Head of caudate nucleus (tissue), 42 donors: ENCODE measurements at places on chromosomes 5 and 9.

- no peak for DNase-seq
Observed at GRCh38 chr5:128649192-128649591, 111.1 kb upstream of the FBN2 start.

DNA sequence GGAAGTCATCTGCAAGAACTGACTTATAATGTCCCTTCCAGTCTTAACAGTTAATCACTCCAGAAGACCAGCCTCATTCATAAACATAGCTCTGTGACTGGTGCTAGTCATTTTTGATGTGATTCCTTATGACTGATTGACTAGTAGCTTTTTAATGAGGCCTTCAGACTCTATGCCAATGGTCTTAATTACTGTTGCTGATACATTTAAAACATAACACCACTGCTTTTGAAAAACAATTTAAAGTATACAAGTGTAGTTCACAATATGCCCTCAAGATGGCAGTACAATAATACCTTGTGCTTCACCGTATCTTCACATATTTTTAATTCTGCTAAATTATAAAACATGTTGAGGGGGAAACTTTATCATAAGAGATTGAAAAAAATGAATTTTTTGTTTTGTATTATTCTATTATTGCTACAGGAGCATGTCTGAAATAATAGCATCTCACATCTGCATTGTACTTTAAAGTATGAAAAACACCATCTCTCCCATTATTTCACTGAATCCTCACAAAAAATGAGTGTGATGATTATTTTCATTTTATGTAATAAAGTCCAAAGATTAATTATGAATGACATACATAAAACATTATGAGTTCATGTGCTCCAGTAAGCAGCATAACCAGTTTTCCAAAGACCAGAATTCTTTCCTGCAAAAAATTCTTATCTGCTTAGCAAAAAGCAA, 55.2 kb upstream of the SHISAL2B start:
- no peak for DNase-seq

- DNase-seq: peak; percentile 92
Observed at GRCh38 chr5:141866096-141866495, 12.1 kb downstream of the PCDH1 start.

DNA sequence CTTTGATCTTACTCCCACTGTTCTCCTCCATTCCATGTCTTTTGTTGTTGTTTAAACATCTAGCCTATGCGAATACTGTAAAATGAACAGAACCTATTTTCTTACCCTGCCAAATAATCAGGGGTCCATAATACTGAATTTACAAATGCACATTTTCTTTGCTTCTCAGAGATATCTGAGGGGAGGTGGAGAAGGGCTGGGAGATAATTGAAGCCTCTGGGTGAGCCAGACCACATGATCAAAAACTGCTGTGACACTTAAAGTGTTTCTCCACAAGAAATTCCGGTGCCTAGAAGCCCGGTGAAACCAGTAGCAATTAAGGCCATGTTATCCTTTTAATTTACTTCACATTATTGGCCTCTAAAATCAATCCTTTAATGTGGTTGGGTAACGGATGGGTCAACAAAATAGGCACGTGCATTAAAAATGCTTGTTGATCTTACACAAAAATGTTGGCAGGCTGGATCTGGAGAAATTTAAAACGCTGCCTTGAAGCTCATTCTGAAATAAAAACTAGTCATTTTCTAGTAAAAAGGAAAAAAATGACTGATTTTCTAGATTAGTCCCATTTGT, 10.8 kb downstream of the SEMA6A start:
- no peak for DNase-seq

DNA sequence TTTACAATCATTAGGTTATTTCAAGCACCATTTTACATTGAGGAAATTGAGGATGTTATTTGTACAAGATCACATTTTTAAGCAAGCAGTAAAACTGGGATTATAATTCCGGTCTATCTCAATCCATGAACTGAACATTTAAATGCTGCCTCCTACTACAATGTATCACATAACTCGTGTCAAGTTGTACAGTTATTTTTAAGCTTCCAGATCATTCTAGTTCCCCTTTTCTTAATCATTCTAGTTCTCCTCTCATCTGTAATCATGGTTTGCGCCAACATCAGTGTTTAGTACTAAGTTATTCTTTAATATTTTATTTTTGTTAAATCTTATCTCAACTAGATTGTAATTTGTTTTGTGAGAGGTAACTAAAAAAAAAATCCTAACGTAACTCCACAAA, 2.4 kb upstream of the UHRF2 start:
- no peak for DNase-seq

GRCh38 chr9:4986783-4987182, 1.7 kb downstream of the JAK2 start:
- DNase-seq: no peak

GRCh38 chr9:113594484-113595299, 131.2 kb downstream of the RGS3 start:
- DNase-seq: no peak
